Activated CD8-positive, alpha-beta memory T cell treated with anti-CD3 and anti-CD28 coated beads for 1 hour (primary cell): ENCODE measurements at places on chromosomes 7 and 10.
A peak's percentile ranks its signal among the peaks of the same experiment; 100 is the strongest.

- no peak for DNase-seq
Measured at GRCh38 chr7:158264881-158265742, 322.5 kb downstream of the PTPRN2 start.

- DNase-seq = no peak
Measured at GRCh38 chr10:115773832-115774231, 499.2 kb downstream of the GFRA1 start.

DNA sequence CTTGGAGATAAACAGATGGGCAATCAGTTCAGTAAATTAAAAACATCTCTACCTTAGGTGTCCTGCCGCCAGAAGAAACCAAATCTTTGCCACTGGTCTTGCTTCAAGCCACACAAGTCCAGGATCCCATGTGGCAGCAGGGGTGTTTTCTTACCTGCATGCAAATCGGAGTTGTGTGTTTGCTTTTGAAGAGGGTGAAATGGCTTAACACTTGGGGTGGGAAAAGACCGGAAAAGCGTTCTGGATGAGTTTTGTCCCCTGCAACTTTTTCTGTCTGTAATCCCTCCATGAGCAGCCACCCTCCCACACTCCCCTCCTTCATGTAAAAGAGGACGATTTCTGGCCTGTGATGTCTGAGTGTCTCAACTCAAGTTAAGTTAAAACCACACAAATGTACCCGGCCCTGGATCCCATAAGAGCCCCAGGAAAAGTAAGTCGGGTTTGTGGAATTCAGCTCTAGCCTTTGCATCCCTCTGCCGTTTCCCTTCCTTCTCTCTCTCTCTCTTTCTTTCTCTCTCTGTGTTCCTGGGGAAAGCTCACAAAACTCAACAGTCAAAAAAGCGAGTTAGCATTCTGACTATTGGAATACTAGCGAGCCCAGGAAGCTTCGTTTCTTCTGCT lies 178.5 kb downstream of the TCF7L2 start:
- no peak for DNase-seq

GRCh38 chr7:77960336-77960735 lies 161.8 kb downstream of the PHTF2 start:
- DNase-seq = no peak

- no peak for DNase-seq
Measured at GRCh38 chr7:98079891-98080648, 26.6 kb upstream of the LMTK2 start.

GRCh38 chr7:44249639-44250234 lies 49.0 kb downstream of the YKT6 start:
- DNase-seq = no peak

DNA sequence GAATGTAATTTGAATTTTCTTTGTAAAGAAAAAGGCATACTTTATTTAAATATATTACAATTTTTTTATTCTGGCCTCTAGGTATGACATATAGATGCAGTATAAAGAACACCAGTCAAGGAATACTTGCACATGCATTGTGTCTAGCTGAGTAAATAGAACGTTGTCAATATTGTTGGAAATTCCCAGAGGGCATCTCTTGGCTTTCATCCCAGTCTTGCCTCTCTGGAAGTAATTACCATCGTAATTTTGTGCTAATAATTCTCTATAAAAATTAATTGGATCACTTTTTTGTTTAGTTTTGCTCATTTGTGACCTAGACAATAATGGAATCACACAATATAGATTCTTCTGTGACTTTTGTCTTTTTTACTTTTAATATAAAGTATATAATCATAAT lies 1052.3 kb upstream of the CELF2 start:
- no peak for DNase-seq

DNA sequence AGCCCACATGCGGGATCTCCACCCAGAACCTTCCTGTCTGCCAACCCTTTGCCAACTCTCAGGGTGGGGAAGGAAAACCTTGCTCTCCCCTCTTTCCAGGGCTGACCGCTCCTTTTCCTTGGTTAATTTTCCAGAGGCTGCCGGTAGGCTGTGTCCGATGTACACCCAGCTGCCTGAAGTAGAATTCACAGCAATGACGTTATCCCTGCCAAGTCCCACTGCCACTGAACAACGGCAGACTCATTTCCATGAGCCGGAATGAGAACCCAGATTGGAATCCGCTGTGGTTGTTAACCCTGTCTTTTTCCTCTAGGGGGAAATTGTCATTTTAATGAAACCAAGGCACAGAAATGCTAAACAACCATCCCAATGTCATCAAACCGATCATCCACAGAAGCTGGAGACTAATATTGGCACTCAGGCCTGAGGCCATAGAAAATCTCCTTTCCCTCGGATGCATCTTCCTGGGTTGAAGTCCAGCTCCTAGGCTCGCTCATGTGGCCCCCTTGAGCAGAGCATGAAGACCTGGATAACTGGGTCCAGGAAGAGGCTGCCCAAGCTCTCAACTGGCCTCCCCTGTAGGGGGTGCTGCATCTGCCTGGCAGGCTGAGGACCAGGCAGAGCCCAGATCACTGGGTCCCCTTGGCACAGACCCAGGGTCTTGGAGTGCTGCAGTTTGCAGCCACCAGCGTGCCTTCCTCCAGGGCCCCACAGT lies 30.4 kb downstream of the KLRG2 start:
- no peak for DNase-seq

GRCh38 chr7:87506246-87507180 lies 31.0 kb upstream of the ABCB4 start:
- DNase-seq = no peak

DNA sequence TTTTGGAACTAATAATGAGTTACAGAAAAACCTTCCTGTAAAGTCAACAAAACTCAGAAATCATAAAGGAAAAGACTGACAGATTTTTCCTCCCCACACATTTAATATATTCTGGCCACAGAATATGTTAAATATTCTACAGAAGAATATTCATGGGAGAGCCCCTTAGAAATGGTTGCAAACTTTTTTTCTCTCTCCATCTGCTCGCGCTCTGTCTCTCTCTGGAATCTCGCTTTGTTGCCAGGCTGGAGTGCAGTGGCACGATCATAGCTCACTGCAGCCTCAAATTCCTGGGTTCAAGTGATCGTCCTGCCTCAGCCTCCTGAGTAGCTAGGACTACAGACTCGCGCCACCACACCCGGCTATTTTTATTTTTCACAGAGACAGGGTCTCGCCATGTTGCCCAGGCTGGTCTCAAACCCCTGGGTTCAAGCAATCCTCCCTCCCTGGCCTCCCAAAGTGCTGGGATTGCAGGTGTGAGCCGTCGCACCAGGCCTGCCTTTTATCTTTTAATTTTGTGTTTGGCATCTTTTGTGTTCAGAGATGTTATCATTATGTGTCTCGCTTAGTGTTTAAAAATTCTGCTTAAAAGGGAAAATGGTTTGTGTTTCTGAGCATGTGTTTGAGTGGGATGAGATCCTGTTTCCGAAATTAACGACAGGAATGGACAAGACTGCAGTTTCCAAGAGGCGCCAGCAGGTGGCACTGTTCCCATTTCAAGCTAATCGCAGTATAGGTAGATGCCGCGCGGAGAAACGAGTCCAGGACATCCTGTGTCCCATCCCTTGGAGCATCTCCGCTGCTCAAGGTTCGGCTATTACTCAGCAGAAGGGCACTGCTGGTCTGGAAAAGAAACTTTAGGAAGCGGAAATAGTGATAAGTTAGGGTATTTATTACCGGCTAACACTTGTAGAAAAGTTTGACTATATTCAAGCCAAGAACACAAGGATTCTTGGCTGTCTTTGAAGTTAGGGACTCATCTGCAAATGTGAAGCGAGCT lies 23.1 kb upstream of the ST7 start:
- peak; percentile 41 for DNase-seq

DNA sequence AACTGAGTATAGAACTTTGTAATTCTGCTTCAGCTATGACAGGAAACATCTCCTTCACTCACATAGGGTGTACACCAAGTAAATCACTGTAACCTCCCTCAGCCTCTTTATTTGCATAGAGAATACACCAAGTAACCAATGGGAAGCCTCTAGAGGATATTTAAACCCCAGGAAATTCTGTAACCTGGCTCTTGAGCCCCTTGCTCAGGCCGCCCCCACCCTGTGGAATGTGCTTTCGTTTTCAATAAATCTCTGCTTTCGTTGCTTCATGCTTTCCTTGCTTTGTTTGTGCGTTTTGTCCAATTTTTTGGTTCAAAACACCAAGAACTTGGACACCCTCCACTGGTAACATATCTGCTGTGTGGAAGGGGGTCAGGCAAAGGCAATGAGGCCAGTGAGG lies 60.2 kb downstream of the CLRN3 start:
- no peak for DNase-seq

GRCh38 chr7:112422842-112423496 lies 27.3 kb upstream of the IFRD1 start:
- no peak for DNase-seq

DNA sequence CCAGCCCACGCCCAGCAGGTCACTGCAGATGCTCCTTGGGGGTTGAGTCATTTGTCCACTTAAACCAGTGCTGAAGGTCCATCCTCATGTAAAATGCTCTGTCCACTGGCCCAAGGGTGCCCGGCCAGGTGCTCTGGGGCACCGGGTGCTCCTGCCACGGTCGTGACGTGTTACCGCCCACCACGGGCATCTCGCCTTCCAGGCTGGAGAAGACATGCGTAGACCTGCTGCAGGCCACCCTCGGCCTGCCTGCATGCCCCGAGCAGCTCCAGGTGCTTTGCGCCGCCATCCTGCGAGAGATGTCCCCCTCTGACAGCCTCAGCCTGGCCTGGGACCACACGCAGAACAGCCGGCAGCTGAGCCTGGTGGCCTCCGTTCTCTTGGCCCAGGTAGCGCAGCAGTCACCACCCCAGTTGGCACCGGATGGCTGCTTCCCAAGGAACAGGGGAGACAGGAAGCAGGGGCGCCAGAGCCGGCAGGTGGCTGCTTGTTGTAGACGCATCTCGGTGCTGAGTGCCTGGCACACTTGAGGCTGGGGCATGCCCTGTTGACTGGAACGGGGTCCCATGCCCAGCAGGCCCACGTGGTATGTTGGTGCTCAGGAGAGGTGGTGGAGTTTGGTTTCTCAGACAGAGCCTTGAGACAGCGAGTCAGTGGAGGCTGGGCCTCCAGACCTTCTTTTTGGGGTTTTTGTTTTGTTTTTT lies 6.1 kb downstream of the AP5Z1 start:
- no peak for DNase-seq

DNA sequence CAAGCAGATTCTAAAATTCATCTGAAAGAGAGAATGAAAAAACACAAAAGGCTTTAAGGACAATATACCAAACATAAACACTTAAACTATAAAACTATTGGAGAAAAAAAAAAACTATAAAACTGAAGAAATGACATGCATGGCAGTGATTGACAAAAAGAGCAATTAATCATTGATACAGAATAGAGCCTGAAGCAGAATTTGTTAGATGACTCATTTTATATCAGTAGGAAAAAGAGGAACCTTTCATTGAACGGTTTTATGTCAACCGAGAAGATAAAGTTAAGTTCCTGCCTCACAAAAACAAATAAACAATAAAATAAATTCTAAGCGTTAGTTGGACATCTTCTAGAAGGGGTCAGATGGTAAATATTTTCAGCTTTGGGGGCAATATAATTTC lies 23.3 kb downstream of the NPY start:
- DNase-seq = no peak

DNA sequence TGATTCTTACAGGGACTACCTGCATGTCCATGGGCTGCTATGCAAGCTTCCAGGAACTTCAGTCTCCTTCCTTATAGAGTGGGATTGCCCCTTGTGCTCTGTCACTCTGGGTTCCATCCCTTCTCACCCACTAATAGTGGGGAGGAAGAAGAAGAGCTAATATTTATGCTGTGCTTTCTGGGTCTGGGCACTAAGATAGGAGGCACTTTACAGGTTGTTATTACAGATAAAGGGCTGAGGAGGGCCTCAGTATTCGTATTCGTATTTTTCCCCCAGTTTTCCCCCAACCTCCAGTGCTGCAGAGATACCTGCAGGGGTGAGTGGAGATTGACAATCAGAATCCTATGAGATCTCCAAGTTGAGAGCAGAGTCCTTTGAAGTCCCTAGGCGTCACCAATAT lies 14.2 kb downstream of the HK1 start:
- DNase-seq = no peak

DNA sequence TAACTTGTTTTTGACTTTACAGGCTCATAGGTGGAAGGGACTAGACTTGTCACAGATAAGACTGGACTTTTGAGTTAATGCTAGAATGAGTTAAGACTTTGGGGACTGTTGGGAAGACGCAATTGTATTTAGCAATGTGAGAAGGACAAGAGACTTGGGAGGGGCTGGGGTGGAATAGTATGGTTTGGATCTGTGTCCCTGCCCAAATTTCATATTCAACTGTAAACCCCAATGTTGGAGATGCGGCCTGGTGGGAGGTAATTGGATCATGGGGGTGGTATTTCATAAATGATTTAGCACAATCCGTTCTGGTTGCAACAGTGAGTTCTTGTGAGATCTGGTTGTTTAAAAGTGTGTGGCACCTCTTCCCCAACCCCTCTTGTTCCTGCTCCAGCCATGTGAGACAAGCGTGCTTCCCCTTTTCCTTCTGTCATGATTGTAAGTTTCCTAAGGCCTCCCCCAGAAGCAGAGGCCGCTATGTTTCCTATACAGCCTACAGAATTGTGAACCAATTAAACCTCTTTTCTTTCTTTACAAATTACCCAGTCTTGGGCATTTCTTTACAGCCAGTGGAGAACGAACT lies 22.6 kb downstream of the RNF216 start:
- no peak for DNase-seq
